Omental fat pad (tissue), 4 donors: ENCODE measurements at places on chromosomes 7 and 10.

GRCh38 chr7:91348711-91349110, 84.5 kb downstream of the FZD1 start:
- DNase-seq: no peak

- DNase-seq: no peak
Measured at GRCh38 chr7:50618281-50618680, 53.1 kb upstream of the DDC start.

GRCh38 chr7:138907201-138907847, 73.9 kb downstream of the KIAA1549 start:
- no peak for DNase-seq

DNA sequence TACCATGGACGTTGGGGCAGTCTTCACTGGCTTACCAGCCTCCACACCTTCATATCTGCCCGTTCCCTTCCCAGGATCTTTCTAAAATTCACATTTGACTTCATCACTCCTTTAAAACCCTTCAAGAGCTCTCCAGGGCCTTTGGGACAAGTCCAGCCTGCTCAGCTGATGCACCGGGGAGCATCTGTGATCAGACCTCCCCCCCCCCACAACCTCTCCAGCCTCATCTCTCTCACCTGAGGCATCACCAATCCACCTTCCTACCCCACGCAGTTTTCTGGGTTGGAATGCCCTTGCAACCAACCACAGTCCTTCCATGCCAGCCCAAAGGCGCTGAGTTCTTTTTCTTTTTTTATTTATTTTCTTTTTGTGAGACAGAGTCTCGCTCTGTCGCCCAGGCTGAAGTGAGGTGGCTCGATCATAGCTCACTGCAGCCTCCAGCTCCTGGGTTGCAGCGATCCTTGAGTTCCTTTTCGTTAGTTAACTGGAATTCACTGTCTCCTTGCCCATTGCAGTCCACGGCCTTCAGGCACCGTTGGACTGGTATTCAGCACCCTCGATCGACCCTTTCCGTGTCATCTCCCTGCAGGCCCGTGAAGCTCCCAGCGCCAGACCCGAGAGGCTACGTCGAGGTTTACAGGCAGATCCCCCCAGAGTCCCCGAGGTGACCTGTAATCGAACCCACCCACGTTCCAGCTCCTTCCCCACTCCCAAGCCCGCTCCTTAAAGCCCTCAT, 654 bp downstream of the ALKBH4 start:
- no peak for DNase-seq

DNA sequence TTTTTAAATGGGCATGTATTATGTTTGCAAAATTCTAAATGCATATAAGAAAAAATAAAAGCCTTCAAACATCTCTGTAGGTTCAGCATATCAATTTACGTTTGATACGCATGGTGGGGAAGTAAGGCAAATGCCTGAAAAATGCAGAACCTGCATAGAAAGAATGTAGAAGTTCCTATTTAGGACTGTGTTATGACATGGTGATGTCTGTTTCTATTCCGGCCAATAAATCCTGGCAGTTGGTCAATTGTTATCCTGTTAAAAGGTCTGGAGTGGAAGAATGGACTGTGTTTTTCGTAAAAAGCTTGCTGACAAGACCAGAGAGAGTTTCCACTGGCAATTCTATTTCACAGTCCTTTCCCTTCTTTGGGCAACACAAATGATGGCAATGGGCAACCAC, 49.6 kb upstream of the CAV2 start:
- no peak for DNase-seq

DNA sequence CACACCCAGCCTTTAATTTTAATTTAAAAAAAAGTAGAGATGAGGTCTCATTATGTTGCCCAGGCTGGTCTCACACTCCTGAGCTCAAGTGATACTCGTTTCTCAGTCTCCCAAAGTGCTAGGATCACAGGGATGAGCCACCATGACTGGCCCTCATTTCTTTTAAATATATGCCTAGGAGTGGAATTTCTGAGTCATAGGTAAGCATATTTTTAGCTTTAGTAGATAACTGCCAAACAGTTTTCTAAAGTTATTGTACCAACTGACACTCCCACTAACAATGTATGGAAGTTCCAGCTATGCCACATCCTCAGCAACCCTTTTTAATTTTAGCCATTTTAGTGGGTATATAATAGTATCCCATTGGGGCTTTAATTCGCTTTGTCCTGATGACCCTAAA, 13.8 kb upstream of the PPIF start:
- no peak for DNase-seq

DNA sequence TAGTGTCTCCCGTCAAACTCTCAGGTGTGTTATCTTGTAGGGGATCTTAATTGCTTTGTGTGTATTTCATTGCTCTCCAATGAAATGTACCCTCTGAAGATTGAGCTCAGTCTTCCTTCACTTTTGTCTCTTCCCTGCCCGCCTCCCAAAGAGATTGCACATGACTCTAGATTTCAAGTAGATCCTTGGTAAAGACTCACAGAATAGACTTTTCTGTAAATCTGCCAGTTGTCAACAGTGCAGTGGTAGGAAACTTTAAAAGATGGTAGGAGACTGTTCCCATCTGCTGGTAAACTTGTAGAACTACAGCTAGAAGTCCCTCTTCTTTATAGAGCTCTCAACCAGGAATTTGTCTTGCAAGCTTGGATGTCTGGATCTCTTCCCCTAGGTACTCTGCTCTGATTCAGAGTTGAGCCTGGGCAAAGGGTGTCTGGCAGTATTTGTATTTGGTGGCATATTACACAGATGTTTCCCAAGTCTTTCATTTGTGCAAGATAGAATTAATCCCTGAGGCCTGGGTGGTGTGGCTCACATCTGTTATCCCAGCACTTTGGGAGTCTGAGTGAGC, 9.6 kb downstream of the CCL26 start:
- no peak for DNase-seq

DNA sequence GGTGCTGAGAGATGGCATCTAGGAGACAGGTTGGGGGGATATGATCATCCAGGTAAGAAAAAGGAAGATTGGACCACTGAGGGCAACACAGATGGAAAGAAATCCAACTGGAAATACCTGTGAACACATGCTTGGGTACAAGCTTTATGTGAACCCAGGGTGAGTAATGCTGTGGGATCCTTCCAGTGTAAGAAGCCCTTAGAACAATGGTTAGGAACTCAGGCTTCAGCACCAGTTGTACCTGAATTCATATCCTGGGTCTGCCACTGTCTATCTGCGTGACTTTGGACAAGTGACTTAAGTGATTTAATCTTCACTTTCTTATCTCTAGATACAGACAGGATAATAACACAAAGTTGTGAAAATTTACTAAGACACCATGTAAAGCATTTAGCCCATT, 131.0 kb downstream of the ST7 start:
- DNase-seq: no peak

- DNase-seq: no peak
Measured at GRCh38 chr10:1573981-1574380, 163.3 kb downstream of the ADARB2 start.

DNA sequence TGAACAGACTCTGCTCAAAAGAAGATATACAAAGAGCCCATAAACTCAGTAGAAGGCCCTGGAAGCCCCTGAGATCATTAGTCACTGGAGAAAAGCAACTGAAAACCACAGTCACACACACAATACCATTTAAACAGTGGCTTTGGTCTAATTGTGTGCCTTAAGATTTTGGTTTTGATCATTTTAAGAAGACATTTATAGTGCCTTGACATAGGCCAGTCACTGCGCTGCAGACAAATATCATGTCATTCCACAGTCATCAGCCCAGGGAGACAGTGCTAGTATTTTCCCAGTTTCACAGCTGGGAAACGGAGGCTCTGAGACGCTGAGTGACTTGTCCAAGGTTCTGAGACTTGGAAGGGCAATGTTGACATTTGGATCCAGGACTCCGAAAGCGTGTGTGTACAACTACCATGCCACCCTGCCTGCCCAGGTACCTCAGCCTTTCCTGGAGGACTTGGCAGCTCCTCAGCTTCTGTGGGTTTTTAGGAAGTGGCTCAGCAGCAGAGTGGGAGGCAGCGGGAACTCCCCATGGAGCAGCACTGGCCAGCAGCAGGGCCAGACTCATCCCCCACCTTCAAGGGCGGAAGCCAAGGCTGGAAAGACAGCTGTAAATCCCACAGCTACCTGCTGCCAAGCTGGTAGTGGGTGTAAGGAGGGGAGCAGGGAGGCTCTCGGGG, 173.9 kb downstream of the WDR11 start:
- DNase-seq: no peak

DNA sequence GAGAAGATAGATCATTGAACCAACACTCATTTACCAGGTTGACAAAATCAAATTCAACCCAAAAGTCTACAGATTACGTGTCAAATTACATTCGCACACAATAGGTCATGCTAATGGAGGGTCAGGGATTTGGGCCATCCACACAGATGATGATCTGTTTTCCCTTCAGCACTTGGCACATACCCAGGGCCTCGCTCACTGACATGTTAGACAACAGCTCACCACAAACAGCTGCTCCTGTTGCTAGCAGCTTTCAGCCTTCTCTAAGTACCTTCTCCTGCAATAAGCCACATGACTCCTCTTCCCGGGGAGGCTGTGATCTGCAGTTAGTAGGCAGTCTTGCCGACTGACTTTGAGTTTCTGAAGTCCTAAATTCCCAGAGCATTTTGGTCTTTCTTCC, 18.4 kb downstream of the NKX2-3 start:
- DNase-seq: no peak

DNA sequence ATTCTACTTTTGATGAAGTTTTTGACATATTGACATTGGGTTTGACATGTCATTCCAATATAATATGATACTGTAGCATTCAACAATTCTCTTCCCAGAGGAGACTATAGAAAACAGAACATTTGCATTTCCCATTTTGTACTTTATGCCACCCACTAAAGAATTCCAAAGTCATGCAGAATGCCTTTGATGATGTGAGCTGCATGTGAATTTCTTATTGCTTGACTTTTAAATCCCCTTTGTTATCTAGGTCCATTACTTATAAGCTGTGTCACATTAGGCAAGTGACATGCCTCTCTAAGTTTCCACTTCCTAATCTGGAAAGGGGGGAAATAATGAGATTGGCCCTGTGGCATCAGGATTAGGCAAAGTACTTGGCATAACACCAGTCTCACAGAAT, 436.7 kb downstream of the AUTS2 start:
- no peak for DNase-seq

DNA sequence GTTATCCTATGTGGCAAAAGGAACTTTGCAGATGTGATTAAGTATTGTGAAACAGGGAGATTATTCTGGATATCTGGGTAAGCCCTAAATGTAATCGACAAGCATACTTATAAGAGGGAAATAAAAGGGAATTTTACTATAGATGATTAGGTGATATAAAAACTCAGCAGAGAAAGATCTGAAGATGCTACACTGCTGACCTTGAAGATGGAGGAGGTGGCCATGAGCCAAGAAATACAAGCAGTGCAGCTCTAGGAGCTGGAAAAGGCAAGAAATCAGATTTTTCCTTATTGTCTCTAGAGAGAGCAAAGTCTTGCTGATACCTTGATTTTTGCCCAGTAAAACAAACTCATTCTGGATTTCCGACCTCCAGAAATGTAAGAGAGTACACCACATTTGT, 67.7 kb downstream of the BRAF start:
- no peak for DNase-seq

DNA sequence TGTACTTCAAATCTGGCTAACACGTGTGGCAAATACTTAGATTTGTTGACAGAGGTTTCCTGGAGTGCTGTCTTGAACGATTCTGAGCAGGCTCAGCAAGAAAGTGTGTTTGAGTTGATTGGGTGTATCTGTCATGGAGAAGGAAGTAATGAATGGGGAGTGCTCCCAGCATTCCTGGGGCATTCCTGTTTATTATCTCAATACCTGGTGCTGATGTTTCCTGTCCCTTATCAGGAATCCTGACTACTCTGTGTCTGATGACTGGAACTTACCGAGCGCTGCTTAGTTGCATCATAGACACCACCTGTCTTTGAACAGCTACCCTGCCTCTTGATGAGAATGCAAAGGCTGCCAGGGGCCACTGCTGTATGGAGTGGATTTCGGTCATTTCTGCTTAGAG, 41.0 kb upstream of the TMEM248 start:
- DNase-seq: no peak

DNA sequence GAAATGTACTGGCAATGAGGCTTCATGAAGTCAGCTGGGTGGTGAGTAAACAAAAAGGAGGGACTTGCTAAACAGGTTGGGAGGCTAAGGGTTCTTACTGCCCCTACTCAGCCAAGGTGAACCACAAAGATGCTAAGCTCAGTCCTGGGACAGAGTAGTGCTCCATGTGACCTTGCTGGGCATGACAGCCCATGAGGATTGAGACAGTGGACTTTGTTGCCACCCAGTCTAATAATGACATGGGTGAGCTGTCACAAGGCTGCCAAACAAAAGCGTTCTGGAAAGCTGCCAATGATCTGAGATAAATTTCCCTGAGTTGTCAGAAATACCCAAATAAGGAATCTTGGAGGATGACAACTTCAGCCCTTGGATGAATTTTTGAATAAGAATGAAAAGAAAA, 75.2 kb downstream of the CLEC2L start:
- DNase-seq: no peak

GRCh38 chr7:83738291-83738835, 89.4 kb upstream of the SEMA3E start:
- DNase-seq: no peak

GRCh38 chr7:123552641-123553040, 5.0 kb downstream of the NDUFA5 start:
- no peak for DNase-seq

DNA sequence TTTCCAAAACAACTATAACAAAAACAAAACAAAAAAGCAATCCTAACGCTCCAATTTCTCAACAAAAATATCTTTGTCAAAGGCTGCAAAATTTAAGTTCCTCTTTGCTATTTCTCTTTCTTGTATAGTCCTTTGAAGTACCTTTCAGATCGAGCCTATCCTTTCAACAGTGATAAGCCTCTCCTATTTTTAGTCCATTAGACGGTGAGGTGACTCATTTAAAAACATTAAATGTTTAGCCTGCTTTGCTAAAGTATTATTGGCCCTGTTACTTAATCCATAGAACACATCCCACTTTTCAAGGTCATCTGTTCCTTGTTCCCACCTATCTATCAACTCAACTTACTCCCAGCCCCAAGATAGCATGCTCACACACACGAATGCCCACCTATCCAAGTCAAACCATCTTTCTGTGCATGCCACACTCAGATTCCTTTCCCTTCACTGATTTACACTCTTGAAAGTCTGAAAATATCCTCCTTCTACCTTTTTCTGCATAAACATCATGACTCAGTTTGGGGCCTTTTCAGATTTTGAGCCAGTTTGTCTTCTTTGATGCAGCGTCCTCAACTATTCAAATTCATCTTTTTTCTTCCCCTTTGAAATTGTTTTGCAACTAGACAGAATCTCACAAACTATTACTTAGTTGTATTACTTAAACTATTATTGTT, 224.9 kb upstream of the TMEM229A start:
- no peak for DNase-seq

GRCh38 chr10:13614530-13615332, 28.0 kb downstream of the PRPF18 start:
- no peak for DNase-seq

- DNase-seq: no peak
Measured at GRCh38 chr10:103123282-103124024, 69.6 kb downstream of the NT5C2 start.
